ENCODE measurements at places on chromosomes 6 and 20.

GRCh38 chr20:36040571-36040970, 72.2 kb downstream of the CNBD2 start:
- DNase-seq = no peak

GRCh38 chr20:5195655-5196054, 68.8 kb downstream of the CDS2 start:
- peak; percentile 35 for DNase-seq

DNA sequence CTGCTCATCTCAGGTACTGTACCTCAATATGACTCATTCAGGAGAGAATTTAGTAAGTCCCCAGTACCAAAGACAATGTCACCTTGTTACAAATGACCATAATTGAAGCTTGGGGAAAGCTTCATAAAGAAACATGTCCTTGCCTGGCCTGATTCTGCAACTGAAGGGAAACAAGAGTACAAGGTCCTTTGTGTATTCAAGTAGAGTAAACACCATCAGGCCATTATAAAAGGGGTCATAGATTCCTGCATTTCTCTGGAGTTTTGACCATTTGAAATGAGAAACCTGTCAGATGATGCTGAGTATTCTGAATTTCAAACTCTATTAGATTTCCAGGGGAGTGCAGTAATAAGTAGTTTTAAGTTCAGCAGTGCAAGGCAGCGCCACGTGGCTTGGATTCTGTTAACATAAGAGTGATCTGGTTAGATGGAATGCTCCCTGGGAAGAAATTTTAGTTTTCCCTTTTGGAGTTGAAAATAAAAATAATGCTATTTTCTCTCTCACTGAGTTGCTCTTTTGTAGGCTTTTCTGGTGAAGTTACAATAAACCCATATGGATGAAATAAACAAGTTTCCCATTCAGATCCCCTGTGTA, 1054.3 kb downstream of the EPHA7 start:
- no peak for DNase-seq

- no peak for DNase-seq
Measured at GRCh38 chr6:167957626-167958025, 39.8 kb upstream of the KIF25 start.

- DNase-seq = no peak
Measured at GRCh38 chr20:55472704-55473103, 532.6 kb downstream of the CBLN4 start.

- no peak for DNase-seq
Measured at GRCh38 chr20:21052686-21053001, 53.5 kb downstream of the LINC00237 start.

DNA sequence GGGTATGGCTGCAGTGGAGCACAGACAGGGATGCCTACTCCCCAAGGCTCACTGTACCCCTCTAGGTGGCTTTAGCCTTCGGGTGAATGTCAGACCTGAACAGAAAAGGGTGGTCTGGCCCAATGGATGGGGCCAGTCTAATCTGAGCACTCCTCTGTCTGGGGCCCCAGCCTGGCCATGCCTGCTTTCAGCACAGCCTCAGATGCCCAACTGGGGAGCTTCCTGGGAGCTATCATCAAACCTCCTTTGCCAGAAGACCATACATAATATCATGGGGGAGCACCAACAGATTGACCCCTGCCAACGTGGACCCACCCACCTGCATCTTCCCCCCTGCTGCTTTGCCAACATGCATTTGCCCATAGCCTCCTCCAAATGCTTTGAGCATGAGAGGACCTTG, 454.1 kb upstream of the KHDRBS2 start:
- DNase-seq = no peak

- DNase-seq = no peak
Measured at GRCh38 chr6:150627585-150628025, 27.9 kb downstream of the PLEKHG1 start.

DNA sequence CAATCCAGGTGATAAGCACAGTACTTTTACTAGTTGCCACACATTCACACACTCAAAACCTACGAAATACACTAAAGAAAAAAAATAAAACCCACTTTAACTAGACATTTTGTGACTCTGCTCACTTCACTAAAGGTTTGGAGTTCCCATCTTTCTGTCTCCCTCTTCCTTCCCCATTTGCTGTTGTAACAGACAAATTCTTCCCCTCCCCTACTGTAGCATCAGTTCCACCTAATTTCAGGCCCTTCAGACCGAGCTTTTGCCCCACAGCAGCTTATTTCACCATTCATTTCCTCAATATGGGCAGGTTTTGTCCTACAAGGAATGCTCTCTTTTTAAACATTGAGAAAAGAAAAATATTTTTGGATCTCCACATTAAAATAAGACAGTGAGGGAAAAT, 31.3 kb upstream of the MRAP2 start:
- no peak for DNase-seq

- no peak for DNase-seq
Measured at GRCh38 chr20:1508574-1508973, 17.4 kb upstream of the SIRPB2 start.

- no peak for DNase-seq
Measured at GRCh38 chr6:13794184-13794583, 20.2 kb downstream of the MCUR1 start.

Data from AG08396 (cell line).